ENCODE measurements at places on chromosomes 13 and 19. TPM values are rescaled to one million over a fixed set of nuclear protein-coding genes. Genes with fewer than 3 reads are reported as not detected.

DNA sequence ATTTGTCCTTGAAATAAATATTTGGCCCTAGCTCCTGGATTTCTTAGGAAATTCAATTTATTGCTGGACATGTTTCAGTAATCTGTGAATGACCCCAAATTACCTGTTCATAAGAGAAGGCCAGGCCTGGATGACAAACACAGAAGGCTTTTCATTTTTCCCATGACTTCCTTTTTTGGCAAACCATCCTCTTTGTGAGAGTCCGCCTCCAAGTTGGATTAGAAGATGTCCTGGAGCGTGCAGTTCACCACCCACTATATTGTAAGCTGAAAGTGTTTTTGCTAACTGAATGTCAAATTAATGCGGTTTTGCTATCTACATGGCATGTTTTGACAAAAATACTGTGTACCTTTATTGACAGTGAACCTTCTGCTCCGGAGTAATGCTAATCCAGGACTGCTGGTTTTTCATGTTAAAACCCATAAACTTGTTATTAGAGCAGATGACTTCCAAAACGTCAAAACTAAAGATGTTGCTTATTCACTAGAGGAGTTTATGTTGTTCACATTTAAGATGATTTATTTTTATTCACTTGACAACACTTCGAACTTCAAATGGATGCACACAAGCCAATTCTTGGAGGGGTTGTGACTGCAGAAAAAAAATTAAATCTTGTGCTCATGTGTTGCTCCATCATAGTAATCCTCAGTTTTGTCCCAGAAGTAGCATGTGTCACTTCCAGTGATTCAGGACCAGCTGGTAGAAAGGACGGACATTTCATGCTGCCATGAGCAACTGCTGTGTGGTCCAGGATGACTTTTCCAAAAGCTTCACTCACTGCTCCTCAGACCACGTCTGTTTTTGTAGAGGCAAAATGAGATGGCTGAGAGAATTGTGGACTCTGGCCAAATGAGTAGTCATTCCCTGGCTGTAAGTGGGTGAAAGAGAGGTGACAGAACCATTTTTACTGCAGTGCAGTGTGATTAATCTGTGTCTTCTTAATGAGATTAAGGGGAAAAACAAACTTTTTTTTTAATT, 71.0 kb downstream of the ITGBL1 start:
- no peak for DNase-seq

DNA sequence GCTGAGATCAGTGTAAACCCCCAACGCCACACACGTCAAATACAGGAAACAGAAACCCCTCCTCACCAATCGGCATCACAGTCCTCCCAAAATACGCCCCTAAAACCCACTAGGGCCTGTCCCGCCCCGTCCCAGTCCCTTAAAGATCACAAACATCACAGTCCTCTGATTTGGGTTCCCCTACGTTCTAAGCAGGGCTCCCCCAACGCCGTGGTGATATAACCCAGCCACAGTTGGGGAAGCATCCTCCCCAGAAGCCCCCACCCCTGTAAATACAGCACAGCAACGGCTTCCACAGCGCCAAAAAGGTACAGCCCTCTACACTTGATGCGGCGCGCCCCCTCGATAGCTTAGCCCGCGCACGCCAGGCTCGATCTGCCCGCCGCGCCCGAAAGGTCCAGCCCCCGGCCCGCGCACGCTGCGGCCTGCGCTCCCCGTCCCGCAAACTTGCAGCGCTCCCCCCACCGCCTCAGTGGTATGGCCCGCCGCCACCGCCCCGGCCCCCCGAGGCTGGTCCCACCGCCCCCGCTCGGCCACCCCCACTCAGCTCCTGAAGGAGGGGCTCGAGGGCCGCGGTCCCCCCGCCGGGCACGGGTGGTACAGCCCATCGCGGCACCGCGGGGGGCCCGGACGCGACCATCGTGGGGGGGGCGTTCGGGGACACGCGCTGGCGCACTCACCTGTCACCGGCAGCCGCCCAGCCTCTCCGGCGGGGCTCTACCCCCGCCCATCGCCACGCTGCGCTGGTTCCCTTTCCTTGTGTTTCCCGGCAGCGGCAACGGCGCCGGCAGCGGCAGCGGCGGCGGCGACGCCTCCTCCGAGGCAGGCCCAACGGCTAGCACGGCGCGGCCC, at the start of gene AKT2:
TSS of gene AKT2 (minus strand) at position 845 of the 852 bp plus-strand sequence. CDS start 20,078 bp downstream, outside the sequence.
- DNase-seq = no peak

GRCh38 chr13:80469105-80469852, 128.4 kb upstream of the SPRY2 start:
- DNase-seq = no peak

- DNase-seq = peak; percentile 8
Measured at GRCh38 chr13:91017669-91018053, 329.8 kb upstream of the MIR17HG start.

DNA sequence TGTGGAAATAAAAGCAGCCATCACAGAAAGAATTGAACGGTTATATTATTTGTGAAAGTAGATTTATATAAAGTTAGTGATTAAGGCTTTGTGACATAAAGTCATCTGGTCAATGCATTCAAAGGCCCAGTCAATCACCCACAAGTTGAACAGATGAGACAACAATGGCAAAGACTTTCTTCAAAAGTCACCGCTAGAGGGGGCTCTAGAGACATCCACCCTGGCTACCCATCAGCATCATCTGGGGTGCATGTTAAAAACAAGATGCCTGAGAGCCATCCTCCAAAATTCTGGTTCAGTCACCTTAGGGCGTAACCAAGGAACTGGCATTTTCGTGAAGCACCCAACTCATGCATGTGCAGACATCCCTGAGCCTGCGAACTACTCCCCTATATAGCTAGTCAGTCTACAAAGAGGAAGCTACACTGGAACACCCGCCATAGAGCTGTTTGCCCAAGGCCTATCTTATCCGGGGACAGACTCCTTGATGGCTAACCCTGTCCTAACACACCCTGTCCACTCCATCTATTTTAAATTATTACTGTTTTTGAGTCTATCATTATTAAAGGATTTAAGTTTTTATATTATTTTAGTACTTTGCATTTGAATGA, 970.5 kb downstream of the UQCRFS1 start:
- no peak for DNase-seq

GRCh38 chr13:95136638-95137037, 164.6 kb downstream of the ABCC4 start:
- DNase-seq = no peak

DNA sequence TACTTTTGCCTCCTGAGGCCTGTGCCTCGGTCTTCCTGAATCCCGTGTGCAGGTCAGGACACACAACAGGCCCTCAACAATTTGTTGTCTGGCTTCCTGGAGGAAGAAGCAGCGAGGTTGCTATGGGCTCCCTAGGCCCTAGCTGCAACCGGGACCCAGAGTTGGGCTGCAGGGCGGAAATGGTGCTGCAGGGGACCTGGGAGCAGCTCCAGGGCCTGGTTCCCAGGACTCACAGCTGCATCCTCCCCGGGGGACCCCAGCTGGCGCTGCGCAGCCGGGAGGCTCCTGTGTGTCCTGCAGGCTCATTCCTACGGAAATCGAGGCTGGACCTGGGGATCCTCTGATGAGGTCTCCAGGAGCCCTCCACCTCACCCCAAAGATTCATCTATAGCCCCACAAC, 999 bp upstream of the TNFAIP8L1 start:
- no peak for DNase-seq

DNA sequence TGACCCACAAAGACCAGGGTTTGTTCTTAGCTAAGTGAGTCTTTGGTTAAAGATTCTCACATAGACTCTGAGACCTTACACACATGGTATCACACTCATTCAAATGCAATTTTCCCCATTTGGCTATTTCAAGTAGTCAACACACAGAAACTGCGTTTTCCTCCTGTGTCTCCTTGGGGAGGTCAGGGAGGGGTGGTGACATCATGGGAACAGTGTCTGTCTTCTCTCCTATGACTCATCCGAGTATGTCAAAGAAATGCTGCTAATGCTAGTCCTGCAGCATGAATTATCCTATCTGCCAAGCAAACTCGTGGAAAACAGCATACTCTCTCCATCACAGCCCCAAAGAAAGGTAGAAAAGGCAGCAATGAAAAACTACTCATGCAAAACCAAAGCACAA, 100.2 kb downstream of the ENOX1 start:
- peak; percentile 91 for DNase-seq

DNA sequence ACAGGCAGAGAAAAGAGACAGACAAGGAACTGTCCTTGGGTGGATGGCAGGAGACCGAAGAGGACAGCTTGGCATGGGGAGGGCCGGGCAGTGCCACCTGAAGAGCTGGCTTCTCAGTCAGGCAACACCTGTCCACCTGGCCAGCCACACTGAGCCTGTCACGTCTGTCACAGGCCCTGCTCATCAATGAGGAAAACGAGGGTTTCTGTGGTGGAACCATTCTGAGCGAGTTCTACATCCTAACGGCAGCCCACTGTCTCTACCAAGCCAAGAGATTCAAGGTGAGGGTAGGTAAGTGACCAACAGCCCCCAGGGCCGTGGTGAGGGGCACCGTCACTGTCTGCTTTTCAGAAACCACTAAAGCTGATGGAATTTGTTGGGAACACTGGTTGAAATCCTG, 11.2 kb upstream of the PROZ start:
- no peak for DNase-seq

- DNase-seq = no peak
Measured at GRCh38 chr13:29844441-29844840, 6.0 kb downstream of the UBL3 start.

- DNase-seq = peak; percentile 21
Measured at GRCh38 chr13:70043685-70044084, 63.9 kb upstream of the ATXN8OS start.

DNA sequence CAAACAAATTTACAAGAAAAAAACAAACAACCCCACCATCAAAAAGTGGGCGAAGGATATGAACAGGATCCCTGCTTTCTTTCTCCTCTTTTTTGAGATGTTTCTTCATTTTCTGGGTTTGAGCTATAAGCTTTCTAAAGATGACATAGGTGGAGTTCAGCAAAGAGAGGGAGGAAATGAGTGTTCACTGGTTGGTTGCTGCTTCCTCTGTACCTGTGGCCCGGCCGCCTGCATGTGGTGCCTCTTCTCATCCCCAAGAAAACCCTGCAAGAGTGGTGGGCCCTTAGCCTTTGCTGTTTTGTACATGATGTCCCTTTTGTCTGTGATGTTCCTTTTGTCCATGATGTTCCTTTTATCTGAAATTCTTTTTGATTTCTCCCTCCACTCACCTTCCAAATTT, 178.4 kb upstream of the SERP2 start:
- no peak for DNase-seq

DNA sequence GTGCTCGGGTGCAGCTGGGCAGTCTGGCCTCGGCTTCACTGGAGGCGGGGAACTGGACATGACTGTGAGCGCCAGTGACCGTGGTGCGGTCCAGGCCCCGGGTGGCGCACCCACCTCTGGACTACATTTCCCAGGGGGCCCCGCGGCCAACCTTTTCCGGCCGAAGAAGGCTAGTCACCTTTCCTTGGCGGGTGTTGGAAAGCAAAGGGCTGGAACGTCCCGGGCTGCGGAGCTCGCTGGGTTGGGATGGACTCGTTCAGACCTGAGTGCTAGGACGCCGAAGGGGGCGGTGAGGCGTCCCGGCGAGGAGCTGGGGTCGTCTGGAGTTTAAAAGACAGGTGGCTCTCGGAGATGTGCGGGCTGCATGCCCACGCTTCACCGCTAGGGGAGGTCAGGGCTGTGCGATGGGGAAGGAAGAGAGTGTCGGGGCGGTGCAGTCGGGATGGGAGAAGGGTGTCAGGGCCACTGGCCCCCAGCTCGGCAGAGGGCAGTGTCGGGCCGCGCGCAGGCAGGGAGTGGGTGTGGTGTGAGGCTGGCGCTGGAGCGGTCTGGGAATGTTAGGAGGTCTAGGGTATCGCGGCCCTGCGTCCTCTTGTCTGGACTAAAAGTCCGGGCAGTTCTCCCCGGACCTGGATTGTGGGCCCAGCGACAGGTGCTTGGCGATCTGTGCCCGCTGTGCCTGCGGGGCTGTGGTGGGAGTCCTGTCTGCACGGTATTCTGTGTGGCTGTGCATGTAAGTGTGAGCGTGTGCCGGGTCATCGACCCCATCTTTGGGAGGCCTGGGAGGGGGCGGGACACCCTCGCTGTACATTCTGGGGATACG, 57.1 kb downstream of the ZNF568 start:
- peak; percentile 87 for DNase-seq

- DNase-seq = peak; percentile 42
Measured at GRCh38 chr13:30895773-30896172, 10.3 kb upstream of the MEDAG start.

DNA sequence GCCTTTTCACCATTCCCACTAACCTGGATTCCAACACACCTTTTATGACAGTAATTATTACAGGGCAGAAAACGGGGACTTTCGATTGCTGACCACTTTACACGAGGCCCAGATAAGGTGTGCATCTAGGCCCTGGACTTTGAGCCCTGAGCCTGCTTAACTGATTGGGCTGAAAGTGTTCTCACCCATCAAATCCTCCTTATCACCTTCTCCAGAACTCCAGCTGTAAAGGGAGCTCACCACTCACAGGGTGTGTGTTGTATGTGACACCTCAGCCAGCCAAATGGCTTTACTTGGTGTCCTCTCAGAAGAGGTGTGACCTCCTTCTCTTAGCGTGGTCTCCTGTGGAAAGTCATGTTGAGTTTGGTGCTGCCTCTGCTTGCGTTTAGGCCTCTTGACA, 36.5 kb downstream of the SIPA1L3 start:
- no peak for DNase-seq

DNA sequence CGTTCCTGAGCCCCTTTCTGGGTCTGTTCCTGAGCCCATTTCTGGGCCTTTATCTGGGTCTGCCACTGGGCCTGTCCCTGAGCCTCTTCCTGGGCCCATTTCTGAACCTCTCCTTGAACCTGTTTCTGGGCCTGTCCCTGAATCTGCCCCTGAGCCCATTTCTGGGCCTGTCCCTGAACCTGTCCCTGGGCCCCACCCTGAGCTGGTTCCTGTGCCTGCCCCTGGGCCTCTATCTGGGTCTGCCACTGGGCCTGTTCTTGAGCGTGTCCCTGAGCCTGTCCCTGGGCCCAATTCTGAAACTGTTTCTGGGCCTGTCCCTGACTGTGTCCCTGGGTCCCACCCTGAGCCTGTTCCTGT, 40.4 kb upstream of the GRTP1 start:
- no peak for DNase-seq

DNA sequence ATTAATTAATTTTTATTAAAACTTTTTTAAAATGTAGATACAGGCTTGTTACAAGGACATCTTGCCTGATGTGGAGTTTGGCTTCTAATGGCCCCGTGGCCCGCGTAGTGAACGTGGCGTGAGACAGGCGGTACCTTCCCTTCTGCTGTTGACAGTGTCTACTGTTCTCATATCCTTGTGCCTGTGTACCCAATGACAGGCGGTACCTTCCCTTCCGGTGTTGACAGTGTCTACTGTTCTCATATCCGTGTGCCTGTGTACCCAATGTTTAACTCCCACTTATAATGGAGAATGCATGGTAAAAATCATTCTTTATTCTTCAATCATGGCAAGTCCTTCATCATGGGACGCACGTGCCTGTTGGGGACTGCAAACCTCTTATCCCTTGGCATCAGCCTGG, 79.1 kb upstream of the ZNF835 start:
- no peak for DNase-seq

- no peak for DNase-seq
Measured at GRCh38 chr13:27853335-27853734, 61.1 kb downstream of the GSX1 start.

GRCh38 chr13:70108356-70109105, at the start of gene KLHL1:
Gene KLHL1, minus strand, starts transcription at chr13:70108452. Its CDS starts 753 bp downstream, at chr13:70107699.
- no peak for DNase-seq

C13orf46 gene
- polyA plus RNA-seq = 0.02 TPM

LRRC63 gene
- 0.02 TPM for polyA plus RNA-seq

C1QTNF9 gene
- not detected for polyA plus RNA-seq

TYROBP gene
- not detected for polyA plus RNA-seq

NEK3 gene
- 8.7 TPM for polyA plus RNA-seq

RASGRP4 gene
- not detected for polyA plus RNA-seq

HRC gene
- polyA plus RNA-seq = not detected

TLE6 gene
- polyA plus RNA-seq = 1.2 TPM

FUT3 gene
- polyA plus RNA-seq = 1.5 TPM

ZNF563 gene
- 1.6 TPM for polyA plus RNA-seq

Measured in foreskin keratinocyte (primary cell).